ENCODE measurements at places on chromosomes 13 and 19.

DNA sequence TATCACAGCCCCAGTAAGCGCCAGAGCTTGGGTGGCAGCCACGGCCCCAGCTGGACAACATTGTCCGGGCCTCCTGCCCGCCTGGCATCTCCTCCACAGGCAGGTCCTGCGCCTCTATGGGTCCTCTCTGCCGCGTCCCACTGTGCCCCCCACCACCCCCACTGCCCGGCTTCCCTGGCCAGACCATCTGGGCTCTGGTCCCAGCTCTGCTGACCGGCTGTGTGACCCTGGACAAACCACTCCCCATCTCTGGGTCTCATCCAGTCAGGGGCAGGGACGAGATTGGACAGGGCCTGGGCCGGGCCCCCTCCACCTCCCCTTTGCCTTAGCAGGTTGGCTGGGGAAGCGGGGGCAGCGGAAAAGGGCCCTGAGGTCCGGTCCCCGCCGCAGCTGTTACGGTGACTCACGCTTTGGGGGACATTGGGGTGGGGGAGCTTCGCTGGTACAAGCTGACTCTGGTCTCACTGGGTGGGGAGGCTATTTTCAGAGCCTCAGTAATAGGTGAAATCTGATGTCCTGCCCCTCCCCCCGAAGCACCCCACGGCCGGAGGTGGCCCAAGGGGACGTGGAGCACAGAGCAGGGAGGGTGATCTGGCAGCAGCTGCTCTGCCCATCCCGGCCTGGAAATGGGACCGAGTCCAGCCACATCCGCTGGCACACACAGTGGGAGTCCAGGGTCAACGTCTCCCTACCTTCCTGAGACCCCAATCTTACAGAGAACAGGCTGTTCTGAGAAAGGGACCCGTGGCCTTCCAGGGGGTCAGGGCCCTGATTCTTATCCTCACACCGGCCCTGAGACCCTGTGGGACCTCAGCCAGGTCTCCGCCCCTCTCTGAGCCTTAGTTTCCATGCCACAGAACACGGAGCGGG is 9.1 kb downstream of the NFIC start:
- DNase-seq, result no peak

- no peak for DNase-seq
Measured at GRCh38 chr13:42478531-42479156, 95.3 kb upstream of the TNFSF11 start.

DNA sequence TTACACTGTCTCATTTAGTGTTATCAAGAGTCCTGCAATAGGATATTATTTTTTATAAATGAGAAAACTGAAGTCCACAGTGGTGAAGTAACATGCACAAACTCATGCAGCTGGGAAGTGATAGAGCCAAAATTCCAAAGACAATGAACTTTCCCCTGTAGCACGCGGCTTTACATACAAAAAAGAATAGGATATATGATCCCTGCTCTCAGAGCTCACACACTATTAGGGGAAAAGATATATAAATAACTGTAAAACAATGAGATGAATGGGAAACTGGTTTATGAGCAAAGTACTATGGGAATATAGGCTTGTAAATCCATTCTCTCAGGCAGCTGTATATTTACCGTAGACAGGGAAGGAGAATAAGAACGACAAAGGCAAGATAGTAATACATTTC is 39.7 kb downstream of the THSD1 start:
- no peak for DNase-seq

GRCh38 chr19:40223135-40223822 is 3.2 kb downstream of the CCNP start:
- DNase-seq, result peak; percentile 50

- DNase-seq, result no peak
Measured at GRCh38 chr19:23776507-23777205, 18.0 kb upstream of the ZNF681 start.

- DNase-seq, result no peak
Measured at GRCh38 chr13:36917311-36917710, 2.7 kb downstream of the SMAD9 start.
